Skin of body (tissue), 3 donors: ENCODE measurements at places on chromosomes 4 and X.

DNA sequence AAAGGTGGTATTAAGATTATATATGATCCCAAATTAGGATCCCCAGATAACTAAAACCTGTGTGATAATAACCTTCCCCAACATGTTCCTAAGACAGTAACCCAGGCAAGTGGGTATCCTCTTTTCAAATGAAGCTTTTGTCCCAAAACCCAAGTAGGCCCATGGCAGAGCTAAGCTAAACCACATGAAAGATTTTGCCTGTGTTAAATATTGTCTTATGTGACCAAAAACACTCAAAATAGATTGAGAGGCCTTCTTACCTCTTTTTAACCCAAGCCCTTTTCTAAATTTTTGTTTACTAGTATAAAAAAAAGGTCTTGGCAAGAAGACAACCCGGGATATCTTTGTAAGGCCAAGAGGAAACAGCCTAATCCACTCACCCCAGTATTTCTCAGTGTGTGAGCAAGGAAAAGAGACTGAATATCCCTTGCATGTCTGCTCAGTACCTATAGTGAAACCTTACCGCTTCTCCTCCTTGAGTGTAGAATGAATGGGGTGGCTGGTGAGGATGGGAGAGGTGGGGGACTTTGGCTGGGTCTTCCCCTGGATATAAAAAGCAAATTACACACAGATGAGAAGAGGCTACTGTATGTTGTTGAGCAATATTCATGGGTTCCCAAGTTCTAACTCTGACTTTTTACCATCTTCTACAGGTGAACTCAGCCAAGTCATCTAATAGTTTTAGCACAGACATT lies 188.8 kb upstream of the BMP3 start:
- no peak for DNase-seq

DNA sequence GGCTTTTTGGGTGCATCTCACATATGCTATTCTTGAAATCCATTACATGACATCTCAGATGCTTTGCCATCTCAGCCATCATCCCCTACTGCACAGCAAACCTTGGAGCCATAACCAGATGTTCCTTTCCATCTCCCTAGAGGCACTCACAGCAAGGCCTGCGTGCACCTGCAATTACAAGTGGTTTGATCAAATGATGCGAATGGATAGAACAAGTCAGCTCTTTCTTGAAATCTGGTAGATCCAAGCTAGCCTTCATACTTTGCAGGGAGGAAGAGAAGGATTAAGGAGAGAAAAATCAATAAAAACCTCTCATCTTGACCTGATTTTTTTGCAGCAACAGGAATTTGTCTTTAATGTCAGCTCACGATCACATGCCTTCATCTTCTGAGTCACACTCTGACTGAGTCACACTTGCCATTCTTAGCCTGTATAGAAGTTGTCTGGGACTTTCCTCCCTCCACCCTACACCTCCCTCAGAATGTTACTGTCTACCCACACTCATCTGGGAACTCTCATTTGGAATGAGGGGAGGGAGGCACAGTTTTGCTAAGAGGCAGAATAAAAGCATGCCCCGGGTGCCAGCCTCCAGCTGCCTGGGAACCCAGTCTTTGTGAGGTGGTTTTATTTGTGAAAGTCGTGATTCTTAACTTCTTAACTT lies 11.9 kb upstream of the TRIML1 start:
- DNase-seq: no peak

DNA sequence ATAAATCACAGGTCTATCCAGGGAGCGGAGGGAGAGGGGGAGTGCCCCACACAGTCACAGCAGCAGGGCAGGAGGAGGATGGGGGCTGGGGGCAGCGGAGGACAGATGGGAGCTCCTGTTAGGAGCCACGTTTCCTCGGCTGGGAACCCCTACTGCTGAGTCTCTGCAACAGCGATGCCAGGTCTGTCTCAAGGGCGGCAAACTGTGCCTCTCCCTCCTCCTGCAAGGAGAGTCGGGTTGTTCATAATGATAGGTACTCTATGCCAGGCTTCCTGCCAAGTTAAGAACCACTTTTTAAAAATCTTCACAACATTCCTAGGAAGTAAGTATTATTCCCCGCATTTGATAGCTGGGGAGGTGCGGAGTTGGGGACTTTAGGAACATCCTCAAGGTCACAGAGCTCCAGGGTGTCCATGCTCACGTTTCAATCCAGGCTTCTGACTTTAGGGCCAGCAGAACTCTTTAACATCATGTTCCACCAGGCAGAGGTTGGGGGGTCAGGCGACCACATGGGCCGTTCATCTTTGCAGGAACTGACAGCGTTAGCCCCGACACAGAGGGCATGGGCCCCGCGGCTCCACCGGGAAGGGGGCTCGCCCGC lies 98.3 kb upstream of the MAML3 start:
- no peak for DNase-seq

- DNase-seq: peak; percentile 37
These were observed at the start of gene GPC3 for GRCh38 chrX:133985164-133985966. Gene GPC3 (minus strand): TSS chrX:133985594.

DNA sequence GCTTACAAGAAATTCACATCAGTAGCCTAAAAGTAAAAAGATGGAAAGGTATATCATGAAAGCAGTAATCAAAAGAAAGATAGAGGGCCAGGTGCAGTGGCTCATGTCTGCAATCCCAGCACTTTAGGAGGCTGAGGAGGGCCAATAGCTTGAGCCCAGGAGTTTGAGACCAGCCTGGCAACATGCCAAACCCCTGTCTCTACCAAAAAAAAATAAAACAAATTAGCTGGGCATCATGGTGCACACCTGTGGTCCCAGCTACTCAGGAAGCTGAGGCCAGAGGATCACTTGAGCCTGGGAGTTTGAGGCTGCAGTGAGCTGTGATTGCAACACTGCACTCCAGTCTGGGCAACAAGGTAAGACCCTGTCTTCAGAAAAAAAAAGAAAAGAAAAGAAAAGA lies 55.5 kb downstream of the GSPT2 start:
- no peak for DNase-seq

DNA sequence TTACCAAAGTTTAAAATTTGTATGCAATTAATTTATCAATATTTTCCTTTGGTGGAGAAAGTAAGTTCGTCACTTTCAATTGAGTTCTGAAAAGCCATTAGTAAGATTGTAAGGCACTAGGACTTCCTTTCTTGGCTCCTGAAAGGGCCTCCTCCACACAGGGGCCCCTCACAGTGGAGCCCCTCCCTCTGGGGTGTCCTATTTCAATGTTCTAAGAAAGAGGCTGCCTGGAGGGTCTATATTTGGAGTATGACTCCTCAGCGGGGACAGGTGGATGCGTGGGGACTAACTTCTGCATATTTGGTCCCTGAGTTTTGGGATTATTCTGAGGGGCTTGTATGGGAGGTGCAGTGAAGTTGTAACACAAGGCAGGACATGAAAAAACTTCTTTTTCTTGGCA lies 1.6 kb upstream of the ARMCX4 start:
- DNase-seq: no peak

- no peak for DNase-seq
These were observed 27.6 kb downstream of the ELOVL6 start for GRCh38 chr4:110170861-110171260.

DNA sequence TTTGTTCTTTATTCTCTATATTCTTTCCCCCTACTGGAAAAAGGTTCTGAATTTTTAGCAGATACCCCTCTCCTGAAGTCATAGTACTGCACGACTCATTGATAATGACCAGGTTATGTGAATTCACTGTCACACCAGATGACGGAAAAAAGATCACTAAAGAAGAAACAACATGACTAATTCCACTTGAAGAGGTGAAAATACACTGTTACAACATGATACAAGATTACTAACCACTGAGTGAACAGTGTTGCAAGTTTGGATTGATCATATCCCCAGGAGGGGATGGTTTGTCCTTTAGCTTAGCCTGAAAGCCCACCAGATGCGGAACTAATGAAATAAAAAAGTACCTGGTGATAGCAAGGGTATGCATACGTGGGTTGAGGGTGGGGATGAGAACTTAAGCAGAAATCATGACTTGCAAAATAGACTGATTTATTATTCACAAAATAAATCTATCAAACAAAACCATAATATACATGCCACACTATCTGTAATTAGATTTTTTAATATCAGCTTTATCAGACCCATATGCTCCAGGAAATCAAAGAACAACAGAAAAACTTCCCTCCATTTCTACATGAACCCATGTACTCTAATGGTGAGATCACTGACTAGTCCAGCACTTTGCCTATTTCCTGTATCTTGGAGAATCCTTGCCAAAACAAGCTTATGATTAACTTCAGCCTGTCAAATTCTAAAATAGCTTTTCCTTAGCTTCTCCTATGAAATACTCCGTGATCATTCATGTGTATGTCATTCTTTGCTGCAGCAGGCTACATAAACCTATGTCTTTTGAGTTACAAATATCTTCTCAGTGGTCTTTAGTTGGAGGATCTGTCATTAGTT lies 257.4 kb upstream of the AGA start:
- no peak for DNase-seq

- no peak for DNase-seq
These were observed 23.4 kb upstream of the MAP9 start for GRCh38 chr4:155399974-155400697.

- no peak for DNase-seq
These were observed 4.7 kb upstream of the HELT start for GRCh38 chr4:185013417-185014125.

GRCh38 chr4:31548823-31549222 lies 828.7 kb downstream of the PCDH7 start:
- no peak for DNase-seq

DNA sequence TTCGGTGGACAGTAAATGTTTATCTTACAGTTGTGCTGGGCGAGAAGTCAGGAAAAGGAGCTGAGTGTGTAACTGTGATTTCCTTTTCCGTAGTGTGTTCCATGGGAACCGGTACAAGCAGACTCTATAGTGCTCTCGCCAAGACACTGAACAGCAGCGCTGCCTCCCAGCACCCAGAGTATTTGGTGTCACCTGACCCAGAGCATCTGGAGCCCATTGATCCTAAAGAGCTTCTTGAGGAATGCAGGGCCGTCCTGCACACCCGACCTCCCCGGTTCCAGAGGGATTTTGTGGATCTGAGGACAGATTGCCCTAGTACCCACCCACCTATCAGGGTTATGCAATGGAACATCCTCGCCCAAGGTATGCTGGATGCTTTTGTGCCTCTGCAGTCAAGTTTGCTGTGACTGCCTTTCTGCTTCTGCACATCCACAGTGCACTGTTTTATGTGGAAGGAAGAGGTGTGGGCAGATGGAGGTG lies 27.4 kb downstream of the NOCT start:
- DNase-seq: no peak
